ENCODE measurements at places on chromosomes 12 and 14.
A peak's percentile ranks its signal among the peaks of the same experiment; 100 is the strongest.

- DNase-seq, result no peak
Measured at GRCh38 chr14:88910386-88910785, 85.9 kb downstream of the TTC8 start.

DNA sequence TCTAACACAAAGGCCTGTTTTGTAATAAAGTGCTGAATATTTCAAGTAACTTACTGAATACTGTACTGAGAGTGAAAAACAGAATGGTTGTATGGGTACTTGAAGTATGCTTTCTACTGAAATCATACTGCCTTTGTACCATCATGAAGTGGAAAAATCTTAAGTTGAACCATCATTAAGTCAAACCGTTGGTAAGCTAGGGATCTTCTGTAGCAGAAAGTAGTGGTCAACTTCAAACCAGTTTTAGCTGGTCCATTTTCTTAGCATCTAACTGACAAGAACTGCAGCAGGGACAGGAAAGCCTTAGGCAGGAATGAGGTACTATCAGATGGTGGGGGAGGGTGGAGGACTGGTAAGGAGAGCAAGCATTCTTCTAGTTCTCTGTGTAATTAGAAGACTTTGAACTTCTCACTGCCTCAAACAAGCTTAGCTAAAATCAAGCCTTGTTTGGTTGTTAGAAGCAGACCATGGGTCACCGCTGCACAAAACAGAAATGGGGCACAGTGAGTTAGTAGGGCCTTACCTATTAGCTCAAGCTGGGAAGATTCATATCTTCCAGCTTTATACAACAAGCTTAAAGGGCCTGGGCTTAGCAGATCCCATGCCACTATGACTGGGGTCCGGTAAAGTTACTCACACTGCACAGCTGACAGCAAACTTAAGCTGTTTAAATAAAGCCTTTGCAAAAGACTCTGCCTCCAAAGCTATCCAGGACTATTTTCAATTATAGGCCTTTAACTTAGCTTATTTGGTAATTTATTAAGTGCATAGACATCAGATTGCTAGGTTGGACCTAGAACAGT lies 73.8 kb downstream of the ACADS start:
- DNase-seq, result no peak

DNA sequence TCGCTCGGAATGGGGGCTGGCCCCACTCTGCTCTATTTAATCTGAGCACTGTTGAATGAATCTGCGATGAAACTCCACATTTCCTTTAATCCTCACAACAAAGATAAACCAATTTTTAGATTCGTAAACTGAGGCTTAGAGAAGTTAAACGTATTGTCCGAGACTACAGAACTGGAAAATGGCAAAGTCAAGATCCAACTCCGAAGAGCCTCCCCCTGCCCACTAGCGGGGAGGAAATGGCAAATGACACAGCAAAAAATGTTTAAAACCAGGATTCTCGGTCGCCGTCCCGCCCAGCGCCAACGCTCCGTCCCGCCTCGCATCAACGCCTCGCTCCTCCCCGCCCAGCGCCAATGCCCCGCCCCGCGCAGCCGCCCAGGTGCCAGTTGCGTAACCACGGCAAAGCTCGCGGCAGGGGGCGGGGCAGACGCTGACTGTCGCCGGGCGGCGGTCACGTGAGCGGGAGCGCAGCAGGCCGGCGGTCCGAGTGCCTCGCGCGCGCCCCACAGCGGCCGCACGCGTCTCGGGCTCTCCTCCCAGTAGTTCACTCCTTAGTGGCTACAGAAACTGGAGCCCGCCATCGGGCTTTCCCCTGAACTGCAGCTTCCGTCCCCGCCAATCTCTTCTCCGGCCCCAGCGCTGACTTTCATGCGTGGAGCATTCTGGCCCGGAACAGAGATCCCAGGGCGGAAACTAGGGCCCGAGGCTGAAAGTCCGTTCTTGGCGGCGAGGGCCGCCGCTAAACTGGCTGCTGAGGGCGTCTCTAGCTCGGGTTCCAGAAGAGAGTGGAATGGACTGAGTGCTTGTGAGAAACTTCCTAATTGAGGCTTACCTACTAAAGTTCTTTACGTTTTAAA lies 13.6 kb upstream of the LRRC23 start:
- peak; percentile 97 for DNase-seq

DNA sequence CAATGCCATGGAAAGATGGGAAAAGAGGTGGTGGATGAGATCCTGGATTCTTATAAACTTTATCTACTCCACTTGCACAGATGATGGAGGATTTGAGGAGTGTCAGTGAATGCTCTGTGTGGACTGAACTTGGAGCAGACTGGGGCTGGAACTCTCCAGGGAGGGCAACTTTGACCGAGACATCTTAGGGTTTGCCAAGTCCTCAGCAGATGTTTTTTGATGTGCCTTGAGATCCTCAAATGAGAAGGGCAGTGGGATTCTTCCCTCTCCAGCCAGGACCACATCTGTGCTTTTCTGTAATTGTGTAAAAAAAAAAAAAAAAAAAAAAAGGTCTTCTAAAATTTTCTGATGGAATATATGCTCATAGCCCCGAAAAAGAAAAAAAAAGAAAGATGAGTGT lies 23.0 kb upstream of the MYL2 start:
- DNase-seq, result no peak

- no peak for DNase-seq
Measured at GRCh38 chr12:75389061-75389460, 1.8 kb upstream of the GLIPR1L2 start.

DNA sequence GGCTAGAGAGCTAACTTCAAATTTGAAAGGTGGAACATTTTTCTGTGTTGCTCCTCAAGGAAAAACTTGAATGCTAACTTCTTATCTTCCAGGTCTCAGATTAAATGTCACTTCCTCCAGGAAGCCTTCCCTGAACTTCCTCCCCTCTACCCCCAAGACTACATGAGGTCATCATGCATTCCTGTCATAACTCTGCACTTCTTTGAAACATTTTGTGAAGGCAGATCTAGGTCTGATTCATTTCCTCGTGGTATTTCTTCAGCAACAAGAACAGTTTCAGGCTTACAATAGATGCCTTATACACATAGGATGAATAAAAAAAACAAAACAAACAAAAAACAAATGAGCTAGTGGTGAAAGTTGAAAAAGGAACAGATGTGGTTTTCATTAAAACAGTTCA lies 97.1 kb upstream of the SRRM4 start:
- DNase-seq, result no peak

GRCh38 chr12:79764641-79765040 lies 73.9 kb upstream of the PAWR start:
- no peak for DNase-seq

DNA sequence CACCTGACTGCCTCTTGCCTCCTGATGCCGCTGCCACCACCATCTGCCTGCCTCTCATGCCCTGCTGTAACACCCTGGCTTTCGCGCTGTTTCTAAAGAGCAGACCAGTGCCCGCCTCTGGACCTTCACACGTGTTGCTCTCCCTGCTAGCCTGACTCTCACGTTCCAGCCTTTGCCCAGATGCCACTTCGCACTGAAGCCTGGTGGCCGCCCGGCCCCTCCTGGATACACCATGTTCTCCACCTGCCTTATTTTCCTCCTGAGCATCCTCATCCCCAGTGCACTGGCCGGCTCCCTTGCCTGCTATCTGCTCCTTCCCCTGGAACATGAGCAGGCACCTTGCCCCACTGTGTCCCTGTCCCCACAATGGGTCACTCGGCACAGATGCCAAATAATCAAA lies 146.5 kb downstream of the PIWIL1 start:
- DNase-seq, result no peak

DNA sequence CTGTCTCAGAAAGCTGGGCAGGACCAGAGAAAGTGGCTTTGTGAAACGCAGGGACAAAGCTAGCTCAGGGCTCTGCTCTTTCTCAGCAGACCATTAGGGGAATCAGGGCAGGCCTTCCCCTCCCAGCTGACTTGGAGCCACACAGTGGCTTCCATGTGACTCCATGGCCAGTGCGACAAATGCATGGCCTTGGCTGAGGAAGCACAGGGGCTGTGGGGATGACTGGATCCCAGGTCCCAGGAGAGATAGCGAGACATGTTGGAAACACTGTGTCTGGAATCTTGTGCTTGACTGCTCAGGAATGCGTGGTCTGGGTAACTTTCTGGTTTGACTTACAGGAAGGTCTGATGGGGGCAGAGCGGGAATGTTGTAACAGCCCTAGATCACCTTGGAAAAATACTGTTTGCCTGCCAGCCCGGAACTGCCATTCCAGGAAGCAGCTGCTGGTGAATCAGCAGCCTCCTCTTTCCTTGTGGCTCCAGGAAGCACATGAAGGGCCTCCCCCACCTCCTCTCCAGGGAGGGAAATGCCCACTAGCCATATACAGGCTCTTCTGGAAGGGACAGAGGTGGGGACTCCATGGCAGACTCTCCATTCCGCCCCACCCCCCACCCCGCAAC lies 133.5 kb upstream of the HIF1A start:
- peak; percentile 55 for DNase-seq

All from tibial nerve (tissue), 4 donors.